ENCODE measurements at places on chromosomes 1 and 21.

DNA sequence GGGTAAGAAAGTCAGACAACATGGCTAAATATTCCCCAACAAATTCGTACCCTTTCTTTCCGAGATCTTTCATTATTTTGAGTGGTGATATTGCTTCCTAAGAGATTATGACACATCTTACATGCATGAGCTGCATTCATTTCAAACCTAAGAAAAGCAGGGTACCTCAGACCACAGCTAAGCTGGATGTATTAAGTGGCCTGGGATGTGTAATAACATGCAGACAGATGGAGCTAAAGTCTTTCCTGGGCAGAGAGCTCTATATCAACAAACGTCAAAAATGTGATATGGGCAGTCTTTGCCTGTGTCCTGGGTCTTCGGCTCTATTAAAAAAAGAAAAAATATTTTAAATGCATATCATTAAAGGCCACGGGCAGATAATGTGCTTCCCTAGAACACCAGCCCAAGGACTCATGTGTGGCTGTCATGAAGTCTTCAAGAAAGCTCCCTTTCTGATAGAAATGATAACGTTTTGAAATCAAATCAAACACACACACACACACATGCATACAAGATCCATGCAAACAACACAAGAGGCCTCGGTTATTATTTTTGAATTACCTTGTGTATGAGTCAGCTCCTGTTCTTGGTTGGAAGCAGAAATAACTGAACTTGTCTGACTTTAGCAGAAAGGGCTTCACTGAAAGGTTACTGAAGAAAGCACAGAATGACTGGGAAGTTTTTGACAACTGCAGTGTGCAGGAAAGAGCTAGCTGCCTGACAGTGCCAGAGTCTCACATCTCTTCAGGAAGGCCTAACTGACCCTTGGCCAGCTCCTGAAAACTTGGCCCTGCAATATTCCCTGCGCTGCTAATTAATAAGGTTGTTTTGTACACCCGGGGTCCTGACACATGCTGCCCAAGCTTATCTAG is 231.2 kb downstream of the DSCAM start:
- DNase-seq: peak; percentile 75

DNA sequence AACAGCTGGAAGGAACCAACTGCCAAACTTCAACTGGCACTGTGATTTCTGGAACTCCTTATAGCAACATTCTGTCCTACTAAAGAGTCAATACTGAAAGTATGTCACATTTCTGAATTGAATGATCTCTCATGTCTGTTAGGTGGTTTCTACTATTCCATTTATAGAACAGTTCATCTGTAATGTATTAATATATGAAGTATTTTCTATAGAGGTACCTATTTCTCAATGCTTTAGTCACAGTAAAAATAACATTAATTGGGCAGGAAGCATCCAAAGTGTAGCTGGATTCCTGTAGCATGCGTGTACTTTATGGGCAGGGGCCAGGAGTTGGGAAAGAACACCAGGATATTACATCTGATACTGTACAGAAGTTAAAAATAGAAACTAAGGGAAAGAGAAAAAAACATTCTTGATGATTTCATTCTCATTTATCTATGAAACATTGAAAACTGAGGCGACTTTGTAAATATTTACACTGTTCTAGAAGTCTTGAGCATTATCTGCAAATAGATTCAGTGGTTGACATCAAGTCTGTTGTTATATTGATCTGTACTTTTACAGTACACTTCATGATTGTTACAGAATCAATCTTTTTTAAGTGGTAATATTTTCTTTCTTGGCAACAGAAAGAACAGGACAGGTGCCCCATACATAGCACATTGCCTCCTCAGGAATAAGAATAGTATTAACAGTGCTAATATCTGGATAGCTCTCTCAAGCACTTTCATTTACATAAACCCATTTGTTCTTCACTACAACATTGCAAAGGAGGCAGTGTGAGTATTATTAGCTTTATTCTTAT is 6.2 kb upstream of the ZNF281 start:
- DNase-seq: no peak

DNA sequence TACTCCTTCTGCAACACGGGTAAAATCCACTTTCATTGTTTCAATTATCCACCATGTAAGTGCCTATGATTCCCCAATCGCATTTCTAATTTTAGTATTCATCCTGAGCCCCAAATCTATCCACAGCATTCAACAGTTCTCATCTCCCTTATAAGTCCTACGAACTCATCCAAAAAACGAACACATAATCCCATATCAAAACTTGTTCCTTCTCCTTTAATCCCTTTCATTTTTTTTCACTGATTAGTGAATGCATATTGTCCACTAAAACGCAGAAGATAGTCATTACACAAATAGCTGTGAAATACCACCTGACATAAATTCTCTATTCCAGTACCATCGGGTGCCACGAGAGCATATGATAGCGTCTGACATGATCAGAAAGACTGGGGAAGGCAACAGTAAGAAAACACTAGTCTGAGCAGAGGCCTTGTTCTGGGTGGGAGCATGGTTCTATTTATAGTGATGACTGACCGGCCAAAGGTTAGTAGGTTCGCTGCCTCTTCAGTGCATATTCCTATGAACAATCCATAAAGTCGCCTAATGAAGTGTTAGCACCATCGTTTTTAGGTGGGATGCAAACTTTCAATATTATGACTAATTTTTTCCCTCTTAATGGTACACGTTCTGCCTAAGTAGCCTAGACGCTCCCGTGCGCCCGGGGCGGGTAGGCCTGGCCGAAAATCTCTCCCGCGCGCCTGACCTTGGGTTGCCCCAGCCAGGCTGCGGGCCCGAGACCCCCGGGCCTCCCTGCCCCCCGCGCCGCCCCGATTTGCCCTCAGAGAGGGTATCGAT is 648 bp downstream of the ATP5PF start:
- peak; percentile 38 for DNase-seq

- DNase-seq: no peak
Measured at GRCh38 chr21:45977396-45977795, 4.2 kb upstream of the COL6A1 start.

- DNase-seq: peak; percentile 30
Measured at GRCh38 chr1:183804387-183804786, 533 bp upstream of the RGL1 start.

DNA sequence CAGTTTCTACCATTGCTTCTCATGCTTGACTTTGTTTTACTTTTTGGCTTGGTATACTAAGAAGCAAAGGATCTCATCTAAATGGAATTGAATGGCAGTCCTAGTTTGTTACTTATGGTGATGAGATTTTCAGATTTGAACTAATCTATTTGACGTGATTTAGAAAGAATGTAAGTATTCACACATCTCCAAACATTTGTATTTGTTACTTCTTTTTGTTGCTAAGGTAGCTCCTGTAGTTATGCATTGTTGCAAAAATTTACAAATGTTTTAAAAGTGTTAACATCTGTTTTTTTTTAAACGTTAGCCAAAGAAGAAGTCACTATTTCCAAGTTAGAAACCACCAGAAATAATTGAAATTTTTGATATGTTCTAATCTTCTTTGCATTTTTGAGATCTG is 222.5 kb downstream of the RPS6KC1 start:
- DNase-seq: no peak

DNA sequence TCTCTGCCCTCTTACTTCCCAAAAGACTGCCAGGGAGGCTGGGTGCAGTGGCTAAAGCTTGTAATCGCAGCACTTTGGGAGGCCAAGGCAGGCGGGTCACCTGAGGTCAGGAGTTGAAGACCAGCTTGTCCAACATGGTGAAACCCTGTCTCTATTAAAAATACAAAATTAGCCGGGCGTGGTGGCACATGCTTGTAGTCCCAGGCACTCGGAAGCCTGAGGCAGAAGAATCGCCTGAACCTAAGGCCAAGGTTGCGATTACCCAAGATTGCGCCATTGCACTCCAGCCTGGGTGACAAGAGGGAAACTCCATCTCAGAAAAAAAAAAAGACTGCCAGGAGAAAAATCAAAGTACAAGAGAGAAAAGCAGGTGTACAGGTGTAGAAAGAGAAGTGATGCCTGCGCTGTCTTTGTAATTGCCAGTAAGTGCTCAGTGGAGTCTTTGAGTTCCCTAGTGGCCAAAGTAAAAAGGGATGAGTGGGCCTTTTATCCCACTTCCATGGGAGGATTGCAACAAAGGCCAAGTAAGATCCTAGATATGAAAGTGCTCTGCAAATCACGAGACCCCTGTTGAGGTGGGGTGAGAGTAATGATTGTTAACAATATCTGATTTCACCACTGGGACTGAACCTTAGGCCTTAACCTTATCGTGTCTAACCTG is 94.7 kb upstream of the WNT4 start:
- DNase-seq: no peak

Measured in NCI-H82 (cell line).